Smooth muscle cell of trachea (primary cell): ENCODE measurements at places on chromosomes 2 and 18. TPM values are rescaled to one million over a fixed set of nuclear protein-coding genes. Genes with fewer than 3 reads are reported as not detected.

CD207 gene
- not detected in 2 replicates for total RNA-seq

NDC80 gene
- 1.7 and 41.5 TPM in 2 replicates for total RNA-seq

M1AP gene
- total RNA-seq, result not detected in 2 replicates

HOXD11 gene
- not detected in 2 replicates for total RNA-seq

CXCR1 gene
- total RNA-seq, result not detected in 2 replicates

SH3RF3 gene
- total RNA-seq, result 4.7 and 8.4 TPM in 2 replicates

EFR3B gene
- total RNA-seq, result 0.73 and 0.83 TPM in 2 replicates

ZNF396 gene
- 2.8 and 3.0 TPM in 2 replicates for total RNA-seq

ACSL3 gene
- 151 and 208 TPM in 2 replicates for total RNA-seq

QPCT gene
- total RNA-seq, result 7.0 and 19.7 TPM in 2 replicates

EGR4 gene
- total RNA-seq, result 0.83 TPM in 1 of 2 replicates, not detected in the other

PLCD4 gene
- total RNA-seq, result 9.1 and 11.8 TPM in 2 replicates

CCDC68 gene
- total RNA-seq, result 2.6 and 4.6 TPM in 2 replicates

CDKL4 gene
- total RNA-seq, result 1.2 and 1.3 TPM in 2 replicates

BMP10 gene
- total RNA-seq, result not detected in 2 replicates

NXPH2 gene
- total RNA-seq, result not detected in 2 replicates

NAT8 gene
- not detected in 2 replicates for total RNA-seq

LAMA1 gene
- 3.6 and 13.7 TPM in 2 replicates for total RNA-seq

MPV17 gene
- 111 and 117 TPM in 2 replicates for total RNA-seq

MGAT4A gene
- total RNA-seq, result 0.83 and 2.2 TPM in 2 replicates
